ENCODE measurements at places on chromosomes 2 and 18.
A peak's percentile ranks its signal among the peaks of the same experiment; 100 is the strongest.

- no peak for DNase-seq
Observed at GRCh38 chr18:77103187-77103850, 29.3 kb downstream of the MBP start.

DNA sequence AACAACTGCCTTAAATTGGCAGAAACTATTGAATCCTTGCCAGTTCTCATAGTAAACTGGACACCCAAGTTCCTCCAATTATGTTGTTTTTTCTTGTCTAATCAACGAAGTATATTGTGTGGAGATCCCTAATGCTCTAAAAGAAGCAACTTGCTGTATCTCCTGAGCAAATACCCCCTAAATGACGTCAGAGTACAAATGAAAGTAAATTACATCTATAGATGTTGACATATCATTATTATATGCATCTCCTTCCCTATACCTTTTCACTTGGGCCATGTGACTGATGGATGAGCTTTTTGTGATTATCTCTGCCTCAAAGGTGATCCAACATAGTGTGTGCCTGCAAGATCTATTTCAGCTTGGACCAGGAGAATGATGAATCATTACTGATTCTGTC is 159.4 kb downstream of the CCDC148 start:
- DNase-seq, result no peak

GRCh38 chr18:46711444-46711863 is 45.4 kb downstream of the ST8SIA5 start:
- no peak for DNase-seq

DNA sequence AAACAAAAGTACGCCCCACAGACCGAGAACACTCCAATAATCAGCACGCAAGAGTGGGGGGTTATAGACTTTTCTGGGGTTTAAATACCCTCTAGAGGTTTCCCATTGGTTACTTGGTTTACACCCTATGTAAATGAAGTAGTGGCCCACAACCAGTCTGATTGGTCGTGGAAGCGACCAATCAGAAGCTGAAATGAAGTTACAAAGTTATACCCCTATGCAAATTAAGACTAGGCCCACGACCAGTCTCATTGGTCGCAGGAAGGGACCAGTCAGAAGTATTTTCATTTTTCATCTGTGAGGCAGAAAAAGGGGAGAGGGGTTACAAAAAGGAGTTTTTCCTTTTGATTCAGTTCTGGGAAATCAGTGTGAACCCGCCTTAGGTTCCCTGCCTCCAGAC is 55.3 kb upstream of the YWHAQ start:
- no peak for DNase-seq

DNA sequence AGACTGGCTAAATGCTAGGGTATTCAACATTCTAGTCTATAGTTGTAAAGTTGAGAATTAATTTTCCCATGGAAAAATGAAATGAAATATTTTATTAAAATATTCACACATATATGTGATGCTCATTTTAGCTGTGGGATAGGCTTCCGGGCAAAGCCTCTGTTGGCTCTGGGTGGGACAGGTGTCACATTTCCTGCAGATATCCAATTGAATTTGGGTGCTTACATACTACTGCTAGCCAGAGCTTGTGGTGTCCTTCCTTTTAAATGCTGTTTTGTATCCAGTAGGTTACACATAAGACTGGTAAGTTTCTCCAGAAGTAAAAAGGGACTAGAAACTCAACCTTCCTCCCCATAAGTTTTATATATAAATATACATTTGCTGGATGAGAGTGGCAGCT is 73.8 kb downstream of the RPRM start:
- no peak for DNase-seq

GRCh38 chr2:68768461-68768860 is 33.9 kb downstream of the ARHGAP25 start:
- DNase-seq, result no peak

DNA sequence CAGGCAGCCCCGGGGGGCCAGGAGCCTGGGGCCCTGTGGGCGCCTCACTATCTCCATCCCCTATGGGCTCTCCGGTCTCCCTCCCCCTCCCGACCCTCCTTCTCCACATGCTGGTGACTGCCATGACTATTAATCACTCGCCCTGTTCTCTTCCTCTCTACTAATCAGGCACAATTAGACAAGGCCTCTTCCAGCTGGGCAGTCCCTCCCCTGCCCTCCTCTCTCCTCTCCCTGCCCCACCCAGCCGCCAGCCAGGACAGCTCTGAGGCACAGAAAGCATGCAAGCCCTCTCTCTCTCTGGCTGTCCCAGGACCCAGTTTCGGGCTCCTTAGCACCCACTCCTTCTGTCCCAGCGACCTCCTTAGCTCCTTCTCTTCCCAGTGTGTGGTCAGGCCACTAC is 5.8 kb downstream of the ASIC4 start:
- DNase-seq, result no peak

DNA sequence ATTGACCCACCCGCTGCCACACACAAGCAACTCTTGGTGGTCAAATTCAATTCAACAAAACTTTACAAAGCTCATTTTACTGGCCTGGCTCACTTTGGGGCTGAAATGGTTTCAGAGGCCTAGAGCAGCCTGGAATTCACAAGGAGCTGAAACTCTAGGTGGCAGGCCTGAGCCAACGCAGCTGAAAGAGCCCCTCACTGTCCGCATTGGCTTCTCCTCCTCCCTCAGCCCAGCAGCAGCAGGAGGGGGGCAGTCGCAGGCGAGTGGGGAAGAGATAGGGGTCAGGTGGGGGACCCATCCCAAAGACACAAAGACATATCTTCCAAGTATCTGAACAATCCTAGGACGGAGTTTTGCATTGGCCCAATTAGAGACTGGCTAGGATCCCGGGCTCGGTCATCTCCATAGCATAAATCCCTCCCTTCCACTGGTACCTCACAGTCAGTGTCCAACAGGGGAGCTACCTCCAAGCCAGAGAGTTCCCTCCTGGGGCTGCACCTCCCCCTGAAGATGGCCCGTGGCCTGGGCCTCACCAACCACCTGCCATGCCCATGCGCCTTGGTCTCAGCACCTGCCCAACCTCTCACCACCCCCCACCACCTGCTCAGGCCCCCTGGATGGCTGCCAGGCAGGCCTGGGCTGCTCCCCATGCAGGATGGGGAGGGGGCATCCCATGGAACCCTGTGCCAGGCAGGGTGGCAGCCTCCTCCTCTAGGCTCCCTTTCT is 113.4 kb downstream of the ZBTB7C start:
- DNase-seq, result no peak

DNA sequence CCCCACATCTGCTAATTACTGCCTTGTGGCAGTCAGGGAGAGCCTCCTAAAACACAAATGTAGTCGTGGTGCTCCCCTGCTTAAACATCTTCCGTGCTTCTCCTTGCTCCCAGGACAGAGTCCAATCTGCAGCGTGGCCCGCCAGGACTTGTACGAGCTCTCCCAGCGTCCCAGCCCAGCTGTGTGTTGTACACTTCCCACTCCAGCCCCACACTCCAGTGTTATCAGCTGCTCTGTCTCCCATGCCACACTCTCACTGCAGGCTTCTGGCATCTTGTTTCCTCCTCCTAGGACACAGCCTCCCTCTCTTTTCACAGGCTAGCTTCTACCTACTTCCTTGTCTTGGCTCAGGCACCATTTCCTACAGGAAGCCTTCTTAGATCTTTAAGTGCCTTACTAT is 199.4 kb downstream of the ALPK2 start:
- DNase-seq, result no peak

DNA sequence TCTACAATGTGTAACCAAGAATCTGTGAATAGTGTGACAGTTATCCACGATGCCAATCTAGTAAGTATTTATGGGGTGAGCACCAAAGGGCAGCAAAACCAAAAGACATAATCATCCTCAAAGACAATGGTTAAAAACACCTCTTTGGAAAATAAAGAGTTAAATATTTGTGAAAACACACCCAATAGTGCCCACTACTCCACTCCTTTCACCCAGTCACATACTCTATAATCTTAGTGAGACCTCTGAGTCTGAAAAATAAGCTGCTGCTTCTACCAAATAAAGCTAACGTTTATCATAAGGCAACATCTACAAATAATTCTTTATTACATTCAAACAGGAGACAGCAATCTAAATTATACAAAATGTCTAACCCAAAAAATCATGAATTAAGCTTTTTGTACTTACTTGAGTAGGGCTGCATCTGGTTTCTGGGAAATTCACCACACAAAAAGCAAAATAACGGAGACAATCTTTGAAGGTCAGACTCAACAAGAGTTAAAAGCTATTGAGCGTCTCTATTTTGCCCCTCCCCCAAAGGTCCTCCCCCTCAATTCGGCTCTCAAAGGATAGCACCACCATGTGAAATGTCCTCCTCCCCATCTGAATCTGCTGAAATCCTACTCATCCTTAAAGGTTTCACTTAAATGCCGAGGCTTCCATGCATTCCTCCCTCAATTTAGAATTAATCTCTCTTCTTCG is 2.0 kb downstream of the RAPH1 start:
- DNase-seq, result no peak

DNA sequence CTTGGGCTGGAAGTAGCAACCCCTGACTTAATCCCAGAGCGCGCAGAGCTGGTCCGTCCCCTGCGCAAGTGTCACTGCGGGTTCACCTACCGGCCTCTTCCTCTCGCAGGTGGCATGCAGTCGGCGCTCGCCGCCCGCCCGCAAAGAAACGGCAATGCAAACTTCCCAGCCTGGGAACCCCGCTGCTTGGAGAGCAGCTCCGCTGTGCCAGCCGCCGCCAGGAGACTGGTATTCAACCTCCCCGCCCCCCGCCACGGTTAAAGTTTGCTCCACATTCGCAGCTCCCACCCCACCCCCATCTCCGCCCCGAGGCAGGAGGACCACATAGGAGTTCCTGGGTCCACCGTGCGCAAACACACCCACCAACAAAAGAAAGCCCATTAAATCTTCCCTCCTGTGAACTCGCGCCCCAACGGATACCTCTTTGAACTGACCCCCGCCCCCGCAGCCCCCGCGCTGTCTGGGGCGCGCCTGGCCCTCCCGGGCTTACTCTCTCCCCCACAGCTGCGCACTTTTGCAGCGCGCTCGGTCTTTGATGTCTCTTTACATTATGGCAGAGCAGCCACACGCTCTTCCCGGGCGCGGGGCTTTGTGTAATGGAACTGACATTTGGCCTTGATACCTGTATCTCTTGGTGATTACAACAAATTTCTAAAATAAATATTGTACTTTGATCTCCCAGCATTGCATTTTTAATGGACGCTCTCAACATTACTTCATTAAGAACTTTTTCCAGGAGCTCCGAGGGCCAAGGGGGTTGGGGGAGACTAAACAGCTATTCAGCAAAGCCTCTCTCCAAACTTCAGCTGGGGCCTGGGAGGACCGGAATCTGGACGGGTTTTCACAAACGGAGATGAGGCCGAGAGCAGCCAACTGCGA is 3.1 kb upstream of the SP5 start:
- no peak for DNase-seq

DNA sequence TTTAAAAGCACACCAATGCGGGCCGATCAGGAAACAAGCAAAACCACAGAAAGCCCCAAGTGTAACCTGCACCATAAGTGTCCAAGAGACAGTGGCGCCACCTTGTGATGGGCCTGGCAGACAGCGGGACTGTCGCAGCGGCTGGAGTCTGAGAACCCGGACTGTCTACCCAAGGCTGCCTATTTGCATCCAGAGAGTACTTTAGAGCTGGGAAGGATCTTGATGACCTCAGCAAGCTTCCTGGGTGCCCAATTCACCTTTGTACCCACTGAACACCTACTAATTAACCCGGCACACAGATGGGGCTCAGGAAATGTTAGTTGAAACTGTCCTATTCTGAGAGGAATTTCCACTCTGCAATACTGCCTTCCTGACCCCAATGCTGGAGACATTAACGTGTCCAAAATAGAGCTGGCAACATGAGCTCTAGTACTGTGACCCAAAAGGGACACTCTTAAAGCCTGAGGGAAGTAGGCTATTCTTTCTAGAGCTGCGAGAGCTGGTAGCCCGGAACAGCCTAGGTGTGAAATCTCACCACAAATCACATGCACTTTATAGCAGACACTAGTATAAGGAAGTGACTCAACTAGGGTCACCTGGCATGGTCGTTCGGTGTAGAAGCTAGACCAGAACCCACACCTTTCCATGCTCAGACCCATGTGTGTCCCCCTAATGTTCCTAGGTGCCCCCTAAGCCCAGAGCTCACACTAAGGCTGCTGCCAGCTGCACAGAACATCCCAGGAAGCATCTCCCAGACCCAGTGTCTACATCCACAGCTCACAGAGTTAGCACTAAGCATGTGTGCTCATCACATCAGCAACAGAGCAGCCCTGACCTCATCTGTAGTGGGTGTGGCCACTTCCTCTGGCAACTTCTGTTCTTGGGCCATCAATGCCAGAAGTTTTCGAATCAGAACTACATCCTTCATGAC is 25.4 kb downstream of the POLR1A start:
- peak; percentile 46 for DNase-seq

- no peak for DNase-seq
Observed at GRCh38 chr18:9016633-9017166, 85.8 kb upstream of the NDUFV2 start.

DNA sequence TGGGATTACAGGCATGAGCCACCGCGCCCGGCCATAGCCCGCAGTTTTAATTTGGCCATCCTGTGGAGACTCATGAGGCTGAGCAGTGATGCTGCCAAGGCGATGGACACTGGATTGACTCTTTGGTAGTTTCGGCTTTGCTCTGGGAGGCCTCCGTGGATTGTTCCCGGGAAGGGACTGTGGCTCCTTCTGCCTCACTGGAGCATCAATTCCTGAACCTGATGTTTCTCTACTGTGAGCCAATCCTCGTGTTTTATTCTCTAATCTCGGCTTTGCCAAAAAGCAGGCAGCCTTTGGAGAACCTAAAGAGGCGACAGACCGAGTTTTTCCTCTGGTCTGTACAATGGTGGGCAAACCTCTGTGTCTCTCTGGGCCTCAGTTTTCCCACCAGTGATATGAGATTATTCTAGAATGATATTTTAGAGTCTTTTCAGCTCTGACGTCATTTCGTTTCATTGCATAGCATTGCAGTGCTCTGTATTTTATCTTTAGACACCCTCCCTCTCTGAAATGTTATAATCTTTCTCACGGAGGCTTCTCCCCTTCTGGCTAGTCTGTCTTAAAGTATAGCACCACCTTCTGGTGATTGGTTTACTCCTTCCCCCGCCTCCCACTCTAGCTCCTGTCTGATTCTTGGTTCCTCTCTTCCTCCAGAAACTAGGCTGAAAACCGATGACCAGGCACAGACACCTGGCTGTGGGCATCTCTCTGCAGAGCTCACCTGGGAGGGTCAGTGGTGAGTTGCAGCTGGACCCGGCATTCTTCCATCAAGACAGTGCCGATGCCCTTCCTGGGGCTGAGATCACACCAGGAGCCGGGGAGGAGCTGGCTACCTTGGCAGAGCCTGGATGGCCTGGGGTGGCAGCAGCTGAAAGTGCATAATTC is 341.3 kb downstream of the MYCN start:
- DNase-seq, result no peak

- DNase-seq, result no peak
Observed at GRCh38 chr2:68506170-68506569, 38.8 kb downstream of the APLF start.

GRCh38 chr18:74562131-74562730 is 27.9 kb downstream of the CNDP1 start:
- no peak for DNase-seq

Measured in hematopoietic multipotent progenitor cell treated with erythropoietin and hydrocortisone succinate and interleukin-3 and kit ligand, for 17 days (in vitro differentiated cells).